ENCODE measurements at places on chromosomes 2 and 18.

DNA sequence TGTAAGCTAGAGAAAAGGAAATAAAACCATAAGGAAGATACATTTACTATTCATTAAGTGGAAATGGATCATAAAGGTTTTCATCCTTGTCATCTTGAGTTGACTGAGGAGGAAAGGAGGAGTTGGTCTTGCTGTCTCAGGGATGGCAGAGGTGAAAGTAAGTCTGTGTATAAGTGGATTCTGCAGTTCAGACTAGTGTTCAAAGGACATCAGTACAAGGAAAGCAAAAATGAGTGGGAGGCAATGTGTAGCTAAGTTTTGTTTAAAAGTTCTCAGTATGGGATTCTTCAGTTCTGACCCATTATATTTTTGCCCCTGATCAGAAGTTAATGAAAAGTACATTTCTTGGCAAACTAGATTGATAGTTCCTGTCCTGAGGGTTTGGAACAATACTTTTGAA is 18.9 kb downstream of the SLC20A1 start:
- no peak for DNase-seq

DNA sequence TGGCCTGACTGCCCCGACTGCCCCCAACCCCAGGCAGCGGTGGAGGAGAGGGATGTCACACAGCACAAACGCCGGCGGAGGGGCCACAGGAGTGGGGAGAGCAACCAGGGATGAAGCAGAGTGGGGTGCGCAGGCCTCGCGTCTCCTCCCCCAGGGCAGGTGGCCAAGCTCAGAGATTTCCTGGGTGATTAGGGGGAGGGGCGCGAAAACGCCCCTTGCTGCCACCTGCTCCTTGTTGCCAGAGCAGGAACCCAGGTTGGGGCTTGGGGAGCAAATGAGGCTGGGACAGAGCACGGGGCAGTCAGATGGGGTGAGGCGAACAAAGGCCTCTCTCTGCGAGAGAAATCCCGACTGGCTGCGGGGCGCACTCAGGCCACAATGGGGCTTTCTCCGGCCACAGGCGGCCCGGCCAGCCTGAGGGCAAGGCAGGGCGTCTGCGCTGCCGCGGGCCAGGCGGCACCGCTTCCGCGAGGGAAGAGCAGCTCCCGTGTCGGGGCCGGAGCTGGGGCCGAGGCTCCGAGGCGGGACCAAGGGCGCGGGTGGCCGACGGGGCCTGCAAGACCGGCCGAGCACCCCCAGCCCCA is 11.5 kb downstream of the TEX44 start:
- DNase-seq = no peak

GRCh38 chr18:55473058-55473457 is 114.9 kb downstream of the TCF4 start:
- no peak for DNase-seq

- no peak for DNase-seq
Measured at GRCh38 chr2:74223941-74224770, 25.7 kb downstream of the MTHFD2 start.

DNA sequence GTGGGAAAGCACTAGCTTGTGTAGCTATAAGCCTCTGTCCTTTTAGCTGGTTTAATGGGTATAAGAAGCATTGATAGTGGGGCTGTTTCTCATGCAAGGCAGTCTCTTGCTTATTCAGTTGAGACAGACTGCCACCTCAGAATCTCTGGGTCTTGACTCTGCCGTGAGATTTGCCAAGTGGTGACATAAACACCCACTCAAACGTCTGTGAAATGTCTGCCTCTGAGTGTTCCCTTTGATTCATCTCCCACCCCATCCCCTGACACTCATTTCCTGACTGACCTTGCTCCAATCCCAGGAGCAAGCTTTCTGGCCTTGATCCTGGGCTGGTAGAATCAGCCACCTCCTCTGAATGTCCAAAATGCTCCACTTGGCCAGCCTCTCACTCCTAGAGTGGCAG is 141.9 kb upstream of the RBMS1 start:
- no peak for DNase-seq

- DNase-seq = no peak
Measured at GRCh38 chr2:108257757-108258331, 18.1 kb downstream of the SULT1C3 start.

DNA sequence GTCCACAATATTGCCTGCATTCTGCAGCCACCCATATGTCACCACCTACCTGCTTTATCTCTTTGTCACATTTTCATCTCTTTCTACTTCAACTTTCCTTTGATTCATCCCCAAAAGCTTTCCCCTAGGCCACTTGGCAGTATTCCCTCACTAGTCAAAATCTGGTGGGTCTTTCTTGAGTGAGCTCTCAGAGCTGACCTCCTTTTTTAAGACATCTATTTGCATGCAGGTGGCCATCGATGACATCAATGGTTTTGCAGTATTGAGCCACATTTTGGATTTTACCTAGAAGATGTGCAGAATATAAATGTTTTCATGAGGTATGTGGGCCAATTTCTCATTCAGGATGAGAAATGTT is 133.4 kb upstream of the REG3A start:
- no peak for DNase-seq

GRCh38 chr18:67514901-67515540 is 1.5 kb downstream of the DSEL start:
- DNase-seq = no peak

- no peak for DNase-seq
Measured at GRCh38 chr2:141079231-141079630, 1051.6 kb downstream of the LRP1B start.

DNA sequence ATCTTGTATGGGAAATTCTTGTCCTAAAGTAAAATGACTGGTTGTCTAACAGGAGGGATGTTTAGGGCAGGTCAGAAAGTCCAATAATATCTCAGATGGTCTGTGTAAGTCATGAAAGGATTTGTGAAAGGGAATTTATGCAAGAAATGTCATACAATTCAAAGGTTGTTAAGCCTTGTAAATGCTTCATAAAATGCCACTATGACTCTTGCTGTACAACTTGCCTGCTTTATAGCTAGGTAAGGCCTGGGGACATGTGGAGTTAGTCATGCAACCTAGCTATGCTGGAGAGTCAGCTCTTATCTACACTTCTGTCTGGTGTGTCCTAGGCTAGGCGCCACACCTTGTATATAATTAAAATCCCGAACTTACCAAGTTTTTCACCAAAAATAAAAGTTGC is 36.9 kb upstream of the VWA3B start:
- no peak for DNase-seq

- no peak for DNase-seq
Measured at GRCh38 chr2:70498054-70498453, 55.6 kb downstream of the TGFA start.

- DNase-seq = no peak
Measured at GRCh38 chr2:134110532-134110931, 143.3 kb upstream of the MGAT5 start.

- DNase-seq = no peak
Measured at GRCh38 chr18:61554946-61555361, 221.7 kb downstream of the CDH20 start.

- DNase-seq = no peak
Measured at GRCh38 chr2:161120775-161121174, 39.5 kb upstream of the TANK start.

- DNase-seq = no peak
Measured at GRCh38 chr2:207418419-207418818, 111.3 kb upstream of the CREB1 start.

- no peak for DNase-seq
Measured at GRCh38 chr2:55120634-55121359, 70.5 kb upstream of the RTN4 start.

- DNase-seq = no peak
Measured at GRCh38 chr18:46320928-46321711, 216.9 kb downstream of the HAUS1 start.

DNA sequence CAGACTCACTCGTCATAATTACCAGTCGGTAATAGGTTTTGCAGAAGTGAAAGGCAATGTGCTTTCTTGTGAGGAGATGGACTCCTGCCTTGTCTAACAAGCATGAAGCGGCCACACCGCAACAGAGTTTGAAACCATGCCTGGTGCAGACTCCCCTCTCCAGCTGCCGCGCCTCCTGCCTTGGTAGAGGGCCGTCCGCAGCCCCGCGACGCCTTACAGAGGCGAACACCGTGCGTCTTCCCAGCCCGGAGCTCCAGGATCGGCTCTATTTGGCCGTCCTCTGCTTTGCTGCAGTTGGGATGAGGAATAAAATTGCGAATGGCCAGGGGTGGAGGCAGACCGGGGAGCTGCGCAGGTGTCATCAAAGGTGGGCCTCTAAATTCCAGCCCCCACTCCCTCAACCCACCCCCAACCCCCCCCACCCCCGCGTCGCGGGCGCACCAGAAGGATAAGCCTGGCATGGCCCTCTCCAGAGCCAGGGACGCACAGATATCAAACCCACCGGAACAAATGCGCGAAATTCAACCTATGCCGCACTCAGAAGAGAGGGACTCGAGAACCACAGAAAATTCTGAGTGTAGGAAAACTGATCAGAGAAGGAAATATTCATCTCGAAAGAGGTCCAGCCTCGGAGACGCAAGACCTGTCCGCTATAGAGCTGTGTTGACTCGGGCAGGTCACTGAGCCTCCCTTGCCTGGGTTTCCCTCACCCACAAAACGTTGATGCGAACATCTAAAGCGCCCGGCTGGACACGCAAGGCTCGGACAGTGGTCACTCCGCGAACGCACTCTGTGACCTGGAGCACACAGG is 1.1 kb downstream of the TRABD2A start:
- peak; percentile 40 for DNase-seq

DNA sequence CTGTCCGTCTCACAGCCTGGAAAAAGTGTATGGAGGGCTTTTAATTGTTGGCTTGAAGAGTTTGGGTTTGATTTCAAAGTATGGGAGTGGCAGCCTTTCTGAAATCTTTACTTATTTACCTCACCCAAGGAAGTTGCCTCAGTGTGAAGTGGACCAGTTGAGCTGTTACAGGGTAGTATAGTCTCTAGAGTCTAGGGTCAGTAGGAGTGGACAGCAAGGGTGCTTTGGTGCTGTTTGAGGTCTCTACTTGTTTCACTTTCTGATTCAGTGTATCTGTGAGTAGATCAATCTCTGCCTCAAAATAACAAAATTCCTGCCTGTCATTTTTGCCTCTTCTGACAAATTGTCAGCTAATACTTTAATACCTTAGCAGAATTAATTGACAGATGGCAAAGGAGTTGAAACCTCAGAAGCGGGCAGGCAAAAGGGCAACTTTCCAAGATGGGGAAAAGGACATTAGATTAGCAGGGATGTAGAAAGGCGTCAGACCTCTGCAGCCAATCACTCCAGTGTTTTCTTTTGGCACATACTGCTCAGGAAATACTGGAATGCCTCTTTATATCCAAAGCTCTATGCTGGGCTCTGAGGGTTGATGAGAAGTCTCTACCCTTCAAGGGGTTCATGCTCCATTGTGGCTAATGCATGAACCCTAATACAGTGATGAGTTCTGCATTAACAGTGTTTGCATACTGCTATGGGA is 5.9 kb downstream of the RIOK3 start:
- no peak for DNase-seq

DNA sequence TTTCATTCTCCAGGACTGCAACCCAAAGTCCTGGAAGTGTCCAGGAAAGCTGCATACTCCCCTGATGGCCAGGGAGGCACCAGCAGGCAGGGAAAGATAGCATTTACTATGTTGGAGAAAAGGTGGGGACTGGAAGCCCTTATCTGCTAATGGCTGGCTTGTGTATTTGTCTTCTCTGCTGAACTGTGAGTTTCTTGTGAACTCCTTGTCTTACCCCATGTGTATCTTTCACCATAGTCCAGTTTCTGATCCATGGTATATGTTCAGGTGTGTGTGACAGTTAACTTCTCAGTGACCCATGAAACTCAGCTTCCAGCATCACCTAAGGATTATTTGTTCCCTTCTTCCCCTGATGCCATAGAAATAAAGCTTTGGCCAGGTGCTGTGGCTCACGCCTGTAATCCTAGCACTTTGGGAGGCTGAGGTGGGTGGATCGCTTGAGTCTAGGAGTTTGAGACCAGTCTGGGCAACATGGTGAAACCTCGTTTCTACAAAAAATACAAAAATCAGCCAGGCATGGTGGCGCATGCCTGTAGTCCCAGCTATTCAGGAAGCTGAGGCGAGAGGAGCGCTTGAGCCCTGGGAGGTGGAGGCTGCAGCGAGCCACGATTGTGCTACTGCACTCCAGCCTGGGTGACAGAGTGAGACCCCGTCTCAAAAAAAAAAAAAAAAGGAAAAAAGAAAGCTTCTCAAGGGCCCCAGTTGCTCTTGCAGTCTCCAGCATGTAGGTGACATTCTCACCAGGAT is 112.8 kb upstream of the MAP4K3 start:
- no peak for DNase-seq

DNA sequence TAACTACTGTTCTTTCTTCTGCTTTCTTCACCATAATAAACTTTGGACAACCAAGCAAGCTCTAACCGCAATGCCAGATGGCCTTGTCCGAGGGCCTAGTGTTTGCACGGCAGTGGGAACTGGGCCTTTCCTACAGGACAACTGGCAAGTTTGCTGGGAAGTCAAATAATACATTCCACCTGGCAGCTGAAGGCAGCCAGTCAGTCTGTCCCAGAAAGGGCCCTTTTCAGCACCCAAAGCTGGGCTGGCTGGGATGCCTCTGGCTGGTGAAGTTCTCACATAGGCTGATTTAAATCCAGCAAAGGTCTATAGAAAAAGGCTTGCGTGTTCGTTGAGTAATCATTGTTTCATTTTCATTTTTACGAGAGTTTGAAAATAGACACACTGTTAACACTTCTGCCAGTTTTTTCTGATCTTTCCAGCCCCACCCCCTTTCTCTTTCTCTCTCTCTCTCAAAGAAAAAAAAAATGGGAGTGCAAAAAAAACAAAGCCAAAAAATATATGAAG is 110.0 kb upstream of the EPAS1 start:
- no peak for DNase-seq

- no peak for DNase-seq
Measured at GRCh38 chr2:150483532-150483931, 3.9 kb downstream of the RND3 start.

GRCh38 chr18:47898696-47899095 is 31.8 kb downstream of the SMAD2 start:
- DNase-seq = no peak

- DNase-seq = no peak
Measured at GRCh38 chr2:197293252-197294007, 17.1 kb downstream of the ANKRD44 start.

DNA sequence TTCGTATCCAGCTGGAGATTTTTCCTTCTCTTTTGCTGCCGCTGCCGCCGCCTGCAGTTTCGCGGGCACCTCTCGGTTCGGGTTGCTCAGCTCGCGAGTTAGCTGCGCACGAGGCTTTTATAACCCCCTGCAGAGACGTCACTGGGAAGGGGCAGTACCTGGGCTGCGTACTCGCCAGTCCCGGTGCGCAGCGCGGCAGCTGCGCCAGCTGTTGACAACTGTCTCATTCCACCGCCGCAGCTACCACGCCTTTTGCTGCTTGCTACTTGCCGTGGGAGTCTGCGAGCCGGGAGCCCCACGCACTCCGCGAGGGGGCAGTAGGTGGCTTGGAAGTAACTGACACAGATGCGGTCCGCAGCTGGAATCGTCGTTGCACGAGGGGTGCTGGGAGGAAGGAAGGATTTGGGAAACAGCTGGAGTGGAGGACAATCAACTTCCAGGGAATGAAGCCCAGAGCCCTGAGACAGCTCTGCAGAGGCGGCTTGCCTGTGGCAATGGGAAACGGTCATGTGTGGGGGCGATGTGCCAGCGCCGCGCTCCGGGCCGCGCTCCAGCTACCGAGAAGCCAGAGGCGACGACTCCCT is at the start of gene TACR1:
Gene TACR1 (minus strand): TSS at position 93 of the 584 bp plus-strand sequence. CDS start 586 bp downstream, outside the sequence.
- DNase-seq = no peak

GRCh38 chr18:59921384-59921891 is 21.6 kb downstream of the PMAIP1 start:
- peak; percentile 54 for DNase-seq

GRCh38 chr2:165725421-165725820 is 68.6 kb downstream of the GALNT3 start:
- no peak for DNase-seq
